Kidney (tissue), 22 donors: ENCODE measurements at places on chromosomes 16 and 17.

DNA sequence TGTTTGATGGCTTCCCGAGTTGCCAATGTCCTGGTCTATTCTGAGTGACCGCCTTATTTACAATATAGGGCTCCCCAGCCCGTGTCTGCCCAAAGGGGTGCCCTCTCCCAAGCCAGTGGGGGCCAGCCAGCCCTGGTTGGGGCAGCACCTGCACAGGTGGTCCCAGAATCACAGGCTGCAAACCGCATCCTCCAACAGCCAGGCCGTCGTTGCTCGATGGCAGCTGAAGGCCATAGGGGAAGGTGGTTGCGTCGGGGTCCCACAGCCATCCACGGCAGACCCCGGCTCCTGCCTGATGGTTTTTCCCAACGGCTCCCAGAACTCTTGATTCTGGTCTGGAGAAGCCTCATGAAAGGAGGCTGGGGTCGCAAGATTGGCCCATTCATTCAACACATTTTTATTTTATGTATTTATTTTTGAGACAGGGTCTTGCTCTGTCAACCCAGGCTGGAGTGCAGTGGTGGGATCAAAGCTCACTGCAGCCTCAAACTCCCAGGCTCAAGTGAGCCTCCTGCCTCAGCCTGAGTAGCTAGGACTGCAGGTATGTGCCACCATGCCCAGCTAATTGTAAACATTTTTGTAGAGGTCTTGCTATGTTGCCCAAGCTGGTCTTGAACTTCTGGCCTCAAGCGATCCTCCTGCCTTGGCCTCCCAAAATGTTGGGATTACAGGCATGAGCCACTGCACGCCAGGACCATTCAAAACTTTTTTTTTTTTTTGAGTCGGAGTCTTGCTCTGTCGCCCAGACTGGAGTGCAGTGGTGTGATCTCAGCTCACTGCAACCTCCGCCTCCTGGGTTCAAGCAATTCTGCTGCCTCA is 79.0 kb upstream of the TOB1 start:
- no peak for DNase-seq

- DNase-seq: no peak
These were observed 7.7 kb downstream of the CCL3L1 start for GRCh38 chr17:36188891-36189306.

- DNase-seq: peak; percentile 92
These were observed 10.1 kb upstream of the SLC16A5 start for GRCh38 chr17:75077496-75078283.

DNA sequence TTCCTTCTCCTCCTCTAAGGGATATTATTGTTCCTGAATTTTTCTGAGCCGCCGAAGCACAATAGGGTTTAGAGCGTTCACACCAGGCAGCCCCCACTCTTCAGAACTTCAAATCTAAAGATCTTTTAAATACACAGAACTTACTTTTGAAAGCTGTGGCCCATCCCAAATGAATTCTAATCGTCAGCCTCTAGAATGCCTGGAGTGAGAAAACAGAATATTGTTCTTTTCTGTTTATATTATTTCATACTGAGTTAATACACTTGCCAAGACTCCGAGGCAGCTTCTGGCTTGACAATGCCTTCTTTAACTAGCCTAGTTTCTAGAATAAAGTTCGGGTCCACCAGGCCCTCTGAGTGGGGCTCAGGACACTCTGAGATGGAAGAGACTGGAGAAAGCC is 405.6 kb downstream of the WWOX start:
- DNase-seq: no peak

DNA sequence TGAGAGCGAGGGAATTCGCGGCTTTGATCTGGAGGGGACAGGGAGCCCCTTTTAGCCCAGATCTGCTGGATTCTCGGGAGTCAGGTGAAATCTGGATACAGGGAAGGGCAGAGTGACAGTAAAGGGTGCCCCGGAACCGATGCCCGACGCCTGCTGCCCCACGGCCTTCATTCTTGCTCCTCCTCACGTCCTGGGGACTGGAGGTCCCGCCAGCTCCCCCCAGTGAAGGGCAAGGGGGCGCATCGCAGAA is 596 bp downstream of the OR1F1 start:
- DNase-seq: no peak

- no peak for DNase-seq
These were observed 5.5 kb upstream of the ERAL1 start for GRCh38 chr17:28849281-28849680.
